ENCODE measurements at places on chromosomes 5 and 9.

DNA sequence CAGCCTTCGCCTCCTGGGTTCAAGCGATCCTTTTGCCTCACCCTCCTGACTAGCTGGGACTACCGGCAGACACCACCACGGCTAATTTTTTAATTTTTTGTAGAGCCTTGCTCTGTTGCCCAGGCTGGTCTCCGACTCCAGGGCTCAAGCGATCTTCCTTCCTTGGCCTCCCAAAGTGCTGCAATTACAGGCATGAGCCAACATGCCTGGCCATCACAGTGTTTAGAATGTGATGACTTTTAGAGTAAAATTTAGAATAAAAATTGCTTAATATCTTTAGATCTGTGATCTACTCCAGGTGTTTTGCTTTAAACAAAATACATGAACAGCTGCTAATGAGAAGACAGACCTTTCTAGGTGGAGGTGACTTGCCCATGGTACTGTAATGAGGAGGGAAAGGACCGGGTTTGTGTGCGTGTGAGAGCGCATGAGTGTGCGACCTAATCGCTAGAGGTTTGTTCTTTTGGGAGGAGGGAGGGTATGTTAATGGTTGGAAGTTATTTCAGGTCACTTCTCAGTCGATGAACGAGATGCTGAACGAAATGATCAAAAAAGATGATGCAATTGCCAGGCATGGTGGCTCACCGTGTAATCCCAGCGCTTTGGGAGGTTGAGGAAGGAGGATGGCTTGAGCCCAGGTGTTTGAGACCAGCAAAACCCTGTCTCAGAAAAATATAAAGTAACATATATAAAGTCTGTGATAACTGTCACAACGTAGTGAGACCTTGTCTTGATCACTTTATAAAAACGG, 2.0 kb downstream of the CNOT6 start:
- DNase-seq: no peak

- DNase-seq: no peak
Observed at GRCh38 chr5:180333661-180334060, 19.5 kb downstream of the GFPT2 start.

GRCh38 chr5:144510845-144511579, 340.3 kb downstream of the KCTD16 start:
- DNase-seq: no peak

GRCh38 chr9:129655696-129656095, 9.8 kb upstream of the PRRX2 start:
- no peak for DNase-seq

- no peak for DNase-seq
Observed at GRCh38 chr5:102715082-102715807, 39.9 kb upstream of the PAM start.

GRCh38 chr5:107277485-107278125, 393.1 kb downstream of the EFNA5 start:
- no peak for DNase-seq

DNA sequence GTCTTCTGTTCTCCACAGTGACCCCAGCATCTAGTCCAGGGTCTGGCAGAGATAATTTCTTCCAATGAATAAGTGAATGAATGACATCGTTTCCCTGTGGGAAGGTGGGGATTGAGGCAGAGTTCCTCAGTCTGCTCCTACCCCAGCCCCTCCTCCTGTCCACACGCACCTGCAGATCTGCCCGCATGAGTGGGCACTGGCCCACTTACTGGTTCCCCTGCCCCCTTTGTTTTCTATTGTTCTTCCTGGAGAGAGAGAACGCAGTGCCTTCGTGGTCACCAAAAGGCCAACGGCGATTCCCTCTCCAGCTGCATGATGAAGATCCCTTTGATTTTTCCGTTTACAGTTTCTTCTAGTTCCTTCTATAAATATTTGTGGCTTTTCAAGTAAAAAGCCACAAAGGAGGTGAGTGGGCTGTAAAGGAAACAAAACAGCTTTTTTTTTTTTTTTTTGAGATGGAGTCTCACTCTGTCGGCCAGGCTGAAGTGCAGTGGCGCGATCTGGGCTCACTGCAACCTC, 5.8 kb upstream of the FPGS start:
- DNase-seq: no peak

GRCh38 chr9:115416299-115416698, 298.3 kb upstream of the TNC start:
- no peak for DNase-seq

GRCh38 chr9:6096821-6097220, 81.4 kb upstream of the RANBP6 start:
- no peak for DNase-seq

DNA sequence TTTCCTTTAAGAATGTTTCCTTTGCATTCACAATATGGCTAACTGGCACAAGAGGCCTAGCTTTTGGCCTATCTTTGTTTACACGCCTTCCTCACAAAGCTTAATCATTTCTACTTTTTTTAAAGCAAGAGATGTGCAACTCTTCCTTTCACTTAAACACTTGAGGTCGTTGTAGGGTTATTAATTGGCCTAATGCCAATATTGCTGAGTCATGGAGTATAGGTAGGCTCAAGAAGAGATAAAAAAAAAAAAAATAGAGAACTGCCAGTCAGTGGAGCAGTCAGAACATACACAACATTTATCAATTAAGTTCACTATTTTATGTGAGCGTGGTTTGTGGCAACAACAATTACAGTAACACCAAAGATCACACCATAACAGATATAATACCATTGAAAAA, 5.9 kb downstream of the FKBP15 start:
- no peak for DNase-seq

DNA sequence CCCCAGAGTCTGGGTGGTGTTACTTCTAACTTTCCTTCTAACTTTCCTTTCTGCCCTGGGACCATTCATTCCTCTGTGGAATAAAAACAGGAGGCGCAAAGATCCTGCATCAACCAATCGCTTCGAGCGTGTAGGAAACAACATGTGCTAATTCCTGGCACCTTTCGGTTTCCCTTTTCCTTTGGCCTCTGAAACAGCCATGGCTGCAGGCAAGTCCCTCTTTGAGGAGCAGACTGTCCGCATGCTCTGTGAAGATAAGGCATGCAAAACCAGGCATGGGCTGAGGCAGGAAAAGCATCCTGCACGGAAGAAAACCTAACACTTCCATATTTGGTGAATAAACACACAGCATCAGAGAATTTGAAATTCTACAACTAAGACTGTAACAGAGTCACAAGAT, 128.3 kb downstream of the HSD17B3 start:
- no peak for DNase-seq

GRCh38 chr9:112506571-112506970, 19.9 kb downstream of the KIAA1958 start:
- DNase-seq: no peak

DNA sequence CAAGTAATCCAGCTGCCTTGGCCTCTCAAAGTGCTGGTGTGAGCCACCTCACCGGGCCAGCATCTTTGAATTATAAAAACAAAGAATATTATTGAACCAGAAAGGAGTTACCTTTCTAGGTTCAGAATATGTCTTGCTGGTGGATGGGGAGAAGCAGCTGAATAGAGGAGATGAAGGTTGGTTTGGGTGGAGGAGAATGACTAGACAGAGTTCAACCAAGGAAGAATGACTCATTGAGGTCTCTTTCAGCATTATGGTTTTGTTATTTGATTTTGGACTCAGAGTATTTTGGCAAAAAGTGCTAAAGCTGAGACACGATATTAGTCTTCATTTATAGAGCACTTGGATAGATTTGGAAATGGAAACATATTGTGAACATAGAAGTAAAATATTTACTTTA, 75.2 kb upstream of the MPDZ start:
- no peak for DNase-seq

- DNase-seq: no peak
Observed at GRCh38 chr5:119393746-119394145, 37.9 kb downstream of the TNFAIP8 start.

DNA sequence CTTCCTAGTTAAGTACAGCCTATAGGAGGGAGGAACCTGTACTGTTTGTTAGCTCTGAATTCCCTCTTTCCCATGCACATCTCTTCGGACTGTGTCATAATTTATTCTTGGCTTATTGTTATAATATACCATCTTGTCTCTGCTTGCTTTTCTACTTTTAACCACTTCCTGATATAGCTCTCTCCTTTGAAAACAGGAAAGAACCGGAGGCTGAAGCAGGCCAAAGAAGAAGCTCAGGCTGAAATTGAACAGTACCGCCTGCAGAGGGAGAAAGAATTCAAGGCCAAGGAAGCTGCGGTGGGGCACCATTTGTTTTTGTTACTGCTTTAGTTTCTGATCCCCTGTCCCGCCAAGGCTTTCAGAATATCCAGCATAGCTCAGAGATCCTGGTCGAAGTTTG, 4.8 kb downstream of the ATP6V1G1 start:
- DNase-seq: peak; percentile 82

DNA sequence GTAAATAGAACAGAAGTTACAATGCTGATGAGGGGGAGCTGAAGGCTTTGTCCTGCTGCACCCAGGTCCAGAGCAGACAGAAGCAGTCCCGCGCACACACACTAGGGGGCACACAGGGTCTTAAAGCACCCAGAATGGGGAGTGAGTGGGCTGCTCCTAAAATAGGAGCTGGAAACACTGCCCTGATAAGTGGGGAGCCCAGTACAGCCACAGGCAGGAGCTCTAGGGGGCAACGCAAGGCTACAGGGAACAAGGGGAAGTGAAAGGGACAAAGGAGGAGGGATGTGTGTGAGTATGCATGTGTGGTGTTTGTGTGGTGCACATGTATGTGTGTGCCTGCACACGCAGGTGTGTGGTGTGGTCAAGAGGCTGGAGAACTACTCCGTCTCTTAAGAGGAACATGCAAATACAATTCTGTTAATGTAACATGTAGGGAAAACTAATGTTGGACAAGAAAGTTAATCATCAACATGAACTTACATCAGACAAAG, 191.5 kb downstream of the ROR2 start:
- peak; percentile 67 for DNase-seq

- DNase-seq: no peak
Observed at GRCh38 chr5:62896121-62896893, 317.7 kb downstream of the LRRC70 start.

DNA sequence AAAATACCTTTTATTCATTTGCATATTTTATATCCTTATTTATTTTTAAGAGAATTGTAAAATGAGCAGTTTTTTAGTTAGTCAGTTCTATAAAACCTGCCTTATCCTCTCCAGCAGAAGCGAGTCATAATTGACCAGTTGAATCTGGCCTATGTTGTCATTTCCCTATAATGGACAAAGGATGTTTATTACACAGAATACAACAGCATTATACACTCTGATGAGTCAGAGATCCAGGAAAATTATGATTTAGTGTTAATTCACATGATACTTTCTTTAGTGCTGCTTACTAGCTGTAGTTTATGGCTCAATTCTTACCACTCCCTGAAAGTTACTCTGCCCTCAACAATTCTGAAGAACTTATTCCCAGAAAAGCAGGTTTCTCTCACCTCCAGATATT, 26.8 kb upstream of the LURAP1L start:
- DNase-seq: no peak

DNA sequence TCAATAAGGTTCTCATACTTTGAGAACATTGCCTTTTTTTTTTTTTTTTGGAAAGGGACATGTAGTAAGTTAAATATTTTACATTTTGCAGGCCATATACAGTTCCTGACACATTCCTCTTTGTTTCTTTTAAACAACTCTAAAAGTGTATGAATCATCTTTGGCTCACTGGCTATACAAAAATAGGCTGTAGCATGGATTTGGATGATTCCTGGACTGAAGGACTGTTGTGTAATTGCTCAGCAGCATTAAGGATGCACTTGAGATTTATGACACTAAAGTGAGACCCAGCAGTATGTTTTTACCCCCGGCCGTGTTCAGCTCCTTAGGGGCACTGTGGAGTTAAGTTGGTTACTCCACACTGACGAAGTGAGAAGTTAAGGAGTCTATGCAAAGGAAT, 41.3 kb downstream of the VPS13A start:
- no peak for DNase-seq

DNA sequence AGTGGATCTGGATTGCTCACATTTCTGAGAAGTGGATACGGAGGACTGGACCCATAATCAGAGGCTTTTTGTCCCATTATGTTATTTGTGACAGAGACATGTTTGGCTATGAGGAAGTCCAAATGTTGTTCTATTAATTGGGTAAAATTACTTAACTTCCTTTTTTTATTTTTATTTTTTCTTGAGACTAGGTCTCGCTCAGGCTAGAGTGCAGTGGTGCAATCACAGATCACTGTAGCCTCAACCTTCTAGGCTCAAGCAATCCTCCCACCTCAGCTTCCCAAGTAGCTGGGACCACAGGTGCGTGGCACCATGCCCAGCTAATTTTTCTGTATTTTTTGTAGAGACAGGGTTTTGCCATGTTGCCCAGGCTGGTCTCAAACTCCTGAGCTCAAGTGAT, 11.9 kb upstream of the PGGT1B start:
- DNase-seq: no peak

- DNase-seq: no peak
Observed at GRCh38 chr5:113246361-113246870, 188.4 kb downstream of the TSSK1B start.

- DNase-seq: no peak
Observed at GRCh38 chr5:122063836-122064235, 14.2 kb downstream of the LOX start.

DNA sequence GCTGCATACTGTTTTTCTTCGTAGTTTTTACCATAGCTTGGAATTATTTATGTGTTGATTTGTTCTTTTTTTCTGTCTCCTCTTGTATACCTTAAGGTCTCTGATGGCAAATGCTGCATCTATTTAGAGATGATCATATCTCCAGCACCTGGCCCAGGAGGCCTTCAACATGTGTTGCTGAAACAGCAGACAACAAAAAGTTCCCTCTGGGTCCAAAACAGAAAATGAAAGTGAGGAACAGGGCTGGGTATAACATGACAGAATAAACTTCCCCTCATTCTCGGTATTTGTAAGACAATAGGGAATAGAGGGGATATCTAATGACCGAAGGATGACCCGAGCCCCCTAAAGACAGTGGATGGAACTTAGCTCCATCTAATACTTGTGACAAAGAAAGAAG, 22.7 kb upstream of the PCSK1 start:
- DNase-seq: no peak

DNA sequence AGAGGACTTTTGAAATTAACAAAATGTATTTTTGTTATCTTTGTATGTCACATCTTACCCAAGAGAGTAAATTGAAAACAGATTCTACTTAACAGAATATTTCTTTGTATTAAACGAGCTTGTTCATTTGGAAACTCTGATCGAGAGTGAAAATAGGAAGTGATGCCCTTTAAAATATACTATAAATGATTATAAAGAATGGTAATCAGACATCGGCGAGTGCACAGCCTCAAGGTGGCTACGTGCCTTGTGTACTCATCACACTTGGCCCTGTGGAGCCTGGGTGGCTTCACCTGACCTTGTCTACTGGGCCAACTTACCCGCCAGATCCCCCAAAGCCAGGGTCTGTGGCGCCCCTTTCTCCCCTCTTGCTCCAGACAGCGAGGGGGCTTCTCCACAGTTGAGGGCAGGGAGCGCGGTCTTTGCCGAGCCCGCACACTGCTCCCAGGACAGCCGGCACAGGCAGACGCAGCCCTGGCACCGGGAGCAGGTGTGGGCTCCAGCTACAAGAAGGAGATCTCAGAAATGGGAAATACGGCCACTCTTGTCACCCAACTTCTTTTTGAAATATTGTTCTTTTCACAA, 243.2 kb downstream of the CEMIP2 start:
- no peak for DNase-seq

DNA sequence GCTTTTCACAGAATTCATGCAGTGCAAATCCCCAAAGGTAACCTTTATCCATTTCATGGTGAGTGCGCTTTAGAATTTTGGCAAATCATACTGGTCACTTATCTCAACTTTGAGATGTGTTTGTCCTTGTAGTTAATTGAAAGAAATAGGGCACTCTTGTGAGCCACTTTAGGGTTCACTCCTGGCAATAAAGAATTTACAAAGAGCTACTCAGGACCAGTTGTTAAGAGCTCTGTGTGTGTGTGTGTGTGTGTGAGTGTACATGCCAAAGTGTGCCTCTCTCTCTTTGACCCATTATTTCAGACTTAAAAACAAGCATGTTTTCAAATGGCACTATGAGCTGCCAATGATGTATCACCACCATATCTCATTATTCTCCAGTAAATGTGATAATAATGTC, 21.3 kb downstream of the PCA3 start:
- DNase-seq: no peak

Measured in activated effector memory CD4-positive, alpha-beta T cell treated with anti-CD3 and anti-CD28 coated beads, Interleukin-2, amount 50 U/mL, for 16 hours (primary cell).